NCI-H510A (cell line): ENCODE measurements at places on chromosomes 4 and X.

GRCh38 chrX:31665454-31665853 is 593.6 kb upstream of the FTHL17 start:
- no peak for DNase-seq

- no peak for DNase-seq
These were observed 23.4 kb downstream of the ACOX3 start for GRCh38 chr4:8417071-8417614.

GRCh38 chrX:107880054-107880610 is 54.5 kb downstream of the MID2 start:
- no peak for DNase-seq

DNA sequence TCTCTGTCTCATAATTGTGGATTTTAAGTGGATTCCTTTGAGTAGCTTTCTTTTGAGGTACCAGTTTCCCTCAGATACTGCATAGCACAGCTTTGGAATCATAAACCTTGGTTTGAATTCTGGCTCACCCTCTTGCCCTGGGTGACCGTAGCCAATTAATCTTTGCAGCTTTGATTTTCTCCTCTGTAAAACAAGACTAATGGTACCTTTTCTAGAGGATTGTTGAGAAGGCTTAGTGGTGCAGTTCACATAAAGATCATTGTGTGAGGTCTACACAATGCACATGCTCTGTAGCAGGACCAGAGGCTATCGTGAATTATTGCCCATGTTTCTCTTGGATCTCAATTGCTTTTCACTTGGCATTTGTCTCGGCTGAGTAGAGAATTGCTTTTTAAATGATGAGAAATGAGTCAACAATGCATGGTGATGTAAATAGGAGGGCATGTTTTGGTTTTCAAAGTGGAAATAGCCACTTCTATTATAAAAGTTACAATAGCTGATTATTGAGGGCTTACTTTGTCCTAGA is 47.9 kb downstream of the TMEM131L start:
- no peak for DNase-seq

DNA sequence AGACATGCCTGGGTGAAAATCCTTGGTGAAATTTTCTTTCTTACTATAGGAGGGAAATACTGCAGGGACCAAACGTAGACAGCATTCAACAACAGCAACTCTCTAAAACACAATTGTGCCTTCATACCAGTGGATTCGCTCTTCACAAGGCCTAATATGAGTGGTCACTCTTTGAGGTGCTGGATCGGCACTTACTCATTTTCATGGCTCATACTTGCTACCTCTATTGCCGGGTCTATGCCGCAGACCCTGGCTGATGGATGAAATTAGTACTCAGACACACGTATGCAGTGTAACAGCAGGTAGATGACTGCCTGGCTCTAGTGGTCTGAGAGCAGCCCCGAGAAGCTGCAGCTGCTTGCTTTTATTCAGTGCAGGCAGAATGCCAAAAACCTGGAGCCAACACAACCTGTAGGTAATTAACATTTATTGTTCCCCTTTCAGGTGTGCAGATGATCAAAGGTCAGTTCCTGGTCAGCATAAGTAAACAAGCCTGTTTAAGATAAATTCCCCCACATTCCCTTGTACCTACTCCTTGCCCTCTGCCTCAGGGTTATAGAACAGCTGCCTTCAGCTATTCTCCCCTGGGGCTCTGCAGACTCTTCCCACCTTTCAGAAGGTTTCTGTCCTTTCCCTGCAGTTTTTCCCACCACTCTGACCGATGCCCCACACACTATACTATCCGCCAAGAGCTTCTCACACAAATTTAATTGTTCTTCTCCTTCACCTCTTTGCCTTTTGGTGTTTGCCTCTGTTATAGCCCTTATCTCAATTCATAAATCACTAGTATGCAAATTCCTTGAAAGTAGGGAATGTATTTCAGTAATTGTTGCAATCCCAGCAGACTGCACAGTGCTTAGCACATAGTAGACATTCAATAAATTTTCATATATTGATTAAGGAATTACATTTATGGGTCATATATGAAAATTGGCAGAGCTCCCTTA is 210.0 kb downstream of the SPANXN3 start:
- DNase-seq: peak; percentile 9

- no peak for DNase-seq
These were observed 233.8 kb downstream of the FSTL5 start for GRCh38 chr4:161929956-161930355.

GRCh38 chrX:15277604-15278003 is 7.7 kb upstream of the ASB9 start:
- no peak for DNase-seq

DNA sequence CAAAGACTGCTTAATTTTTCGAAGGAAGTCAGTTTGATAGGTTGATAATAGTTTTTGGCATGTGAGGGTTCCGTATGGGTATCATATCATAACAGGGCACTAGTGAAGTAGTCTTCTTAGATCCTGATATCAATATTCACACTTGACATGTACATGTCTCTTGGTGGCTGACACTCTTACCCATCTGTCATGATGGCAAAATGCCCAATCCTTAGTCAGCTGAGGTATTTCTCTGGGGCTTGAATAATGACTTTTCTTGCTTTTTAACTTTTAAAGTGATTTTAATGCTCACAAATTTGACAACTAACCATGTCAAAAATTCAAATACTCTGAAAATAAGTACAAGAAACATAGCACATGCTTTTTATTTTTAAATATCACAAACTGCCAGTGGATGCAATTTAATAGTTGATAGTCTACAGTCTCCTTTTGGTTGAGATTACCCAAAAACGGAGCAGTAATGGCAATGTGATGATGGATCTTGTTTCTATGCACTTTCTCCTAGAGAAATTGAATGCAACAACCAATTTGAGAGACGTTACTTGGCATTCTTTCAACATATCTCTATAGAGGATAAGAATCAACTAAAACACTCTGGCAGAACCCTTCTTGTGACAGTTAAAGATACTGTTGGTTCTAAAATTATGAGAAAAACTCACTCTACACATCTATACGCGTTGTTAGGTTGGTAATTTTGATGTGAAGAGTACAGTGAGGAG is 552.9 kb upstream of the PABPC4L start:
- DNase-seq: no peak

GRCh38 chrX:144715337-144715736 is 532.0 kb upstream of the SPANXN1 start:
- DNase-seq: no peak

DNA sequence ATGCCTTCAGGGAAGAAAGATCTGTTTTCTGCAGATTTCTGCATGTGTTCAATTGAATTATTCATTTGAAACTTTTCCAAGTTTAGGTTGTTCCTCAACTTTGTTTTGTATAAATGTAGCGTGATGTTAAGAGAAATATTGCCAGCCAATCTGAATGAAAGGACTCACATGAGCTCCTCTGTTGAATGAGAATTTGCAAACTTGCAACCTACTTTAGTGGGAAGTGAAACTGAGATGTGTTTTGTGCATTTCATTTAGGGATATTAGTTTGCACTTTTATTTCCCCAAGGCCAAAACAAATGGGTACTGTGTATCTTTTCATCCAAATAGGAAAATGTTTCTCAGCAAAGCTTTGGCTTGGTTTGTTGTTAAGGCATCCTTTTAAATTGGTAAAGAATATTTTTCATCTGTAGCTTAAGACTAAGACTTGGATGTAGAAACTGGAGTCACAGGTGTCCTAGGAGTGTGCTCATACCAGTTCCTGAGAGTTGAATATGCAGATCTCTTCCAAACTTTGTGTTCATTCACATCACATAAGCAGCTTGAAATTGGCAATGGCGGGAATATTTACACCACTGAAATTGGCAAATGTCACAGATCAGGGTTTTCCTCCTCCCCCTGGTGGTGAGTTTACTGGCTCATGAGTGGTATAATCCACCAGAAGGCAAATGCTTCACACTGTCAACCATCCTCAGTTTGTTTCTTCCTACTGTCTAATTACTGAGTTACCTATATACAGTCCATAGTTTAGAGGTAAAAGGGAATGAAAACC is 193.6 kb upstream of the BANK1 start:
- DNase-seq: no peak

GRCh38 chr4:8114456-8115202 is 44.0 kb downstream of the ABLIM2 start:
- no peak for DNase-seq

DNA sequence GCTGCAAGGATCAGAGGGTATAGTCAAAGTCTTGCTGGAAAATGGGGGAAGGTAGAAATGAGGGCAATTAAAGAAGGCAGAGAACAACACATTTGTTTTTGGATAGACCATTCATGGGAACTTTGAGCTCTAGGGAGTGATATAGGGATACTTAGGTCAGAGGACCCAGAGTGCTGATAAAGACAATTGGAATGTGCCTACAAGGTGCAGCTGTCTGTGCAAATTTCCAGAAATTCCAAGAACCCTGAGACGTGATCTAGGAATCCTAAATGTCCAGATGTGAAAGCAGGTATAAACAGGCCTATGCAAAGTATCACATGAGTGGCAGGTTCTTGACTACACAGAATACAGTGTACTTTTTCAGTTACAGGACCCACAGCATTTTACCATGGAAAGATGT is 24.2 kb downstream of the FNIP2 start:
- no peak for DNase-seq

GRCh38 chr4:40916880-40917279 is 167.1 kb downstream of the NSUN7 start:
- no peak for DNase-seq

DNA sequence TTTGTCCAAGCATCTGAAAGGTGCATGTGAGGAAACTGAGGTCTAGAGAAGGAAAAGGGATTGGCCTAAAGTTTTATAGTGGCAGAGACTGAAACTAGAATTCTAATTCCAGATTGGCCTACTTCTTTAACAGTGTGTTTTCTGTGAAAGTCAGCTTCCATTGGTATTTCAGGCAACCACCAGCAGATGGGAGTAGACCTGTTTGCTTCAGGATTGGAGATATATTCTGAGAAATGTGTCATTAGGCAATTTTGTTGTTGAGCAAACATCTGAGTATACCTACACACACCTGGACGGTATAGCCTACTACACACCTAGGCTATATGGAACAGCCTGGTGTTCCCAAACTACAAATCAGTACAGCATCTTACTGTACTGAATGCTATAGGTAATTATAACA is 207.3 kb upstream of the RADX start:
- no peak for DNase-seq

- DNase-seq: no peak
These were observed 3.1 kb downstream of the DCAF16 start for GRCh38 chr4:17807446-17807845.

GRCh38 chr4:189206953-189207352 is 733.7 kb upstream of the FRG1 start:
- no peak for DNase-seq

GRCh38 chr4:31545330-31545729 is 825.2 kb downstream of the PCDH7 start:
- DNase-seq: no peak

GRCh38 chr4:184315675-184316359 is 98.1 kb upstream of the ENPP6 start:
- no peak for DNase-seq

DNA sequence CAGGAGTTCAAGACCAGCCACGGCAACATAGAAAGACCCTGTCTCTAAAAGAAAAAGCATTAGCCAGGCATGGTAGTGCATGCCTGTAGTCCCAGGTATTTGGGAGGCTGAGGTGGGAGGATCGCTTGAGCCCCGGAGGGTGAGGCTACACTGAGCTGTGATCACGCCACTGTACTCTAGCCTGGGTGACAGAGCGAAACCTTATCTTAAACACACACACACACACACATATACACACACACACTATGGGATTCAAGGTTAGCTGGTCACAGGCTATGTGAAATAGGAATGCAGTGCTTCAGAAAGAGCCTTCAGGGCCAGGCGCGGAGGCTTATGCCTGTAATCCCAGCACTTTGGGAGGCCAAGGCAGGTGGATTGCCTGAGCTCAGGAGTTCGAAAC is 23.5 kb downstream of the NLGN3 start:
- no peak for DNase-seq

GRCh38 chr4:136931781-136932180 is 600.5 kb downstream of the PCDH18 start:
- no peak for DNase-seq

DNA sequence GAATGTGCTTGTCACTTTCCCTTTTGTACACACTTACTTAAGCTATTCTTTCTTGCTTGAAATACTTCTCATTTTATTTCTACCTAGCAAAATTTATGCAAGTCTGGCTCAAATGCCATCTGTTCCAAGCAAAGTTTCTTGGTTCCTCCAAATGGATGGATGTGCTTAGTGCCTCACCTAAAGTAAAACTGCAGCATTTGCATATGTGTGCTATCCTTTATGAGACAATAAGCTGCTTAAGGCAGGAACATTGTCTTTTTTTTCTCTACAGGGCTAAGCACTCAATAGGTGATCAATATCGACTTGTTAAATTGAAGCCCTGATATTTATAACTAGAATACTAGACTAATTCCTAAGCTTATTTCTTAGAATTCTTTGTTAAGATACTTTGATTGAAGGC is 136.8 kb downstream of the CYLC1 start:
- DNase-seq: no peak

GRCh38 chr4:45292844-45293243 is 566.5 kb upstream of the GNPDA2 start:
- no peak for DNase-seq

GRCh38 chrX:150060406-150060805 is 122.1 kb upstream of the EOLA2 start:
- no peak for DNase-seq

GRCh38 chr4:55574252-55574651 is 17.8 kb downstream of the PDCL2 start:
- DNase-seq: no peak

DNA sequence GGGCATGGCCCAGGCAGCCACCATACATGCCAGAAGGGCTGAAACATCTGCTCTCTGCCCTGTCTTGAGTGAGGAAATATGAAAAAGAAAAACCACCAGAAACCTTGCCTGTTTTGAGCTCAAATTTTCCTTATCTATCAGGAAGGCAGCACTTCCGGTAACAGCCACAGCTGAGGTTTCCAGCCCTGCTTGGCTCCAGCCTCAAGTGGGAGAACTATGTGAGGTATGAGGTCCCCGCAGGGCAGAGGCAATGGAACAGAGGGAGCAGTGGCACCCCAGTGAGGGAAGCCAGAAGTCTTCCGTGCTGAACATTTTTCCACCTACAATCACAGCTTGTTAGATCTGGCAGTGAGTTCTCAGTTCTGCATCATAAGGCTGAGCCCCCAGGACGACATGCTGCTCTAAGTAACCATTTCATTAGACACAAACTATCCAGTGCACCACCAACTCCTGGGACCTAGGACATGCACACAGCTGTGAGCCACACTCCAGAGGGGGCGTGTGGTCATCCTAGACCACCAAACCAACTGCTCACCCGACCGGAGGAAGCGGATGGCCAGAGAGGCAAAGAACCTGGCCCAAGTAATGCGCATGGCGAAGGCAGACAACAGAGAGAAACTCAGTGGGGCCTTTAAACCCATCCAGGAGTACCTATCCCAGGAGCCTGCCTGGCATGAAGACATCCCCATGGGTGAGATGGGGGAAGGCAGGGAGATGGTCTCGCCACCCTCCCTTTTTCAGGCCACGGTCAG is 22.6 kb downstream of the WDR1 start:
- no peak for DNase-seq
